A375 (cell line): ENCODE measurements at places on chromosomes 13 and 19. TPM values are rescaled to one million over a fixed set of nuclear protein-coding genes. Genes with fewer than 3 reads are reported as not detected.

The PSG11 gene
- not detected in 2 replicates for total RNA-seq

The LILRA1 gene
- not detected in 2 replicates for total RNA-seq

The KLK14 gene
- total RNA-seq = 0.85 TPM in 1 of 2 replicates, not detected in the other

The MAMSTR gene
- 0.30 TPM in 1 of 2 replicates, not detected in the other for total RNA-seq

The SWSAP1 gene
- 2.1 and 4.8 TPM in 2 replicates for total RNA-seq

The PALM3 gene
- 1.1 TPM in 2 replicates for total RNA-seq

The GGN gene
- 0.41 and 1.8 TPM in 2 replicates for total RNA-seq

The TMPRSS9 gene
- total RNA-seq = 0.57 TPM in 1 of 2 replicates, not detected in the other

The MTUS2 gene
- total RNA-seq = 0.08 and 0.48 TPM in 2 replicates

The HIPK4 gene
- 0.19 TPM in 1 of 2 replicates, not detected in the other for total RNA-seq

The SNAPC2 gene
- 33.9 and 34.5 TPM in 2 replicates for total RNA-seq

The COL5A3 gene
- total RNA-seq = 2.6 and 4.6 TPM in 2 replicates

The RAB20 gene
- 39.0 and 44.7 TPM in 2 replicates for total RNA-seq

The SBK3 gene
- total RNA-seq = 0.11 TPM in 1 of 2 replicates, not detected in the other

The MLLT1 gene
- 20.4 and 25.9 TPM in 2 replicates for total RNA-seq

The ZNF99 gene
- total RNA-seq = 0.03 TPM in 1 of 2 replicates, not detected in the other

The RGCC gene
- total RNA-seq = 0.26 and 0.58 TPM in 2 replicates

The MBD3L2 gene
- not detected in 2 replicates for total RNA-seq

The NCAN gene
- 0.03 TPM in 1 of 2 replicates, not detected in the other for total RNA-seq

The RB1 gene
- 17.5 and 20.4 TPM in 2 replicates for total RNA-seq

The RASIP1 gene
- total RNA-seq = 0.08 TPM in 1 of 2 replicates, not detected in the other

The ZNF91 gene
- total RNA-seq = 21.1 and 22.8 TPM in 2 replicates

The POSTN gene
- total RNA-seq = 0.57 and 1.6 TPM in 2 replicates

The ELSPBP1 gene
- not detected in 2 replicates for total RNA-seq

The LINGO3 gene
- 0.19 and 0.23 TPM in 2 replicates for total RNA-seq

The ELL gene
- total RNA-seq = 21.9 and 26.6 TPM in 2 replicates

The VSTM1 gene
- 0.45 and 1.0 TPM in 2 replicates for total RNA-seq

The KL gene
- total RNA-seq = not detected in 2 replicates

The VRK3 gene
- total RNA-seq = 12.9 and 16.6 TPM in 2 replicates

The EML2 gene
- 59.8 and 70.0 TPM in 2 replicates for total RNA-seq

The BICRA gene
- 1.2 and 3.8 TPM in 2 replicates for total RNA-seq

The GRIN3B gene
- total RNA-seq = not detected in 2 replicates

The RFPL4AL1 gene
- 0.37 TPM in 1 of 2 replicates, not detected in the other for total RNA-seq

The CAPS gene
- 185 and 250 TPM in 2 replicates for total RNA-seq

The MCEMP1 gene
- 0.27 TPM in 1 of 2 replicates, not detected in the other for total RNA-seq

The SYNGR4 gene
- not detected in 2 replicates for total RNA-seq

The PTH2 gene
- total RNA-seq = not detected in 2 replicates

The PRSS57 gene
- not detected in 2 replicates for total RNA-seq

The RHPN2 gene
- 13.7 and 14.8 TPM in 2 replicates for total RNA-seq

The SBK2 gene
- total RNA-seq = not detected in 2 replicates

The C1QTNF9 gene
- total RNA-seq = not detected in 2 replicates

The CACNG7 gene
- total RNA-seq = 0.11 TPM in 1 of 2 replicates, not detected in the other

The KLK12 gene
- total RNA-seq = not detected in 2 replicates

The ZNF528 gene
- total RNA-seq = 9.3 and 15.6 TPM in 2 replicates

The DLEU7 gene
- total RNA-seq = not detected in 2 replicates

The ZNF20 gene
- 2.5 and 3.8 TPM in 2 replicates for total RNA-seq

The CEACAM20 gene
- not detected in 2 replicates for total RNA-seq

The ZNF728 gene
- 0.19 TPM in 1 of 2 replicates, not detected in the other for total RNA-seq

The CGB2 gene
- total RNA-seq = not detected in 2 replicates

The ATXN8OS gene
- total RNA-seq = not detected in 2 replicates

The CBY2 gene
- not detected in 2 replicates for total RNA-seq

The SPRED3 gene
- 8.5 and 10.9 TPM in 2 replicates for total RNA-seq

The SIGLEC5 gene
- not detected in 2 replicates for total RNA-seq

The ZNF701 gene
- total RNA-seq = 5.5 and 6.3 TPM in 2 replicates

The FPR2 gene
- 0.03 TPM in 1 of 2 replicates, not detected in the other for total RNA-seq

The TMEM38A gene
- total RNA-seq = 4.1 and 4.7 TPM in 2 replicates

The PLEKHA4 gene
- total RNA-seq = 12.7 and 24.4 TPM in 2 replicates
